Activated CD4-positive, alpha-beta T cell treated with anti-CD3 and anti-CD28 coated beads, Interleukin-2, amount 50 U/mL, for 16 hours (primary cell): ENCODE measurements at places on chromosomes 2 and 18.

DNA sequence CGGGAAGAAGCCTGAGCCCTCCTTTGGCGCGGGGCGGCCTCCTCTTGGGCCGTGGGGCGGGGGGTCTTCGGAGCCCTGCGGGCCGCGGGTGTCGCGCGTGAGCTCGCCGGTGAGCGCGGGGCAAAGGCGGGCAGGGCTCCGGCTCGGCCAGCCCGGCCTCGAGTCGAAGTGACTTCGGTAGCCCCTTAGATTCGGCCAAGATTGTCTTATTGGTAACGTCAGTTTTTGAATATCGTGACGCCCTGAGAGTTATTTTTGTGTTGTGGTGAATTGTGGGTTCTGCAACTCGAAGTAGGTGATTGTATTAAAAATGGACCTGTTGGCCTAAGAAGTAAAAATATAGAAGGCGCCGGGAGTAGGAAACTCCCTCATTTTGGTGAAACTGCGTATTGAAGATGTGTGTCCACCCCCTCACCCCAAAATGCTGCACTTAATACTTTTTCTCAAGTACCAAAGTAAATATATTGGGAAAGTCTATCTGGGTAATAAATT lies 669 bp downstream of the MARCHF7 start:
- DNase-seq: peak; percentile 24

DNA sequence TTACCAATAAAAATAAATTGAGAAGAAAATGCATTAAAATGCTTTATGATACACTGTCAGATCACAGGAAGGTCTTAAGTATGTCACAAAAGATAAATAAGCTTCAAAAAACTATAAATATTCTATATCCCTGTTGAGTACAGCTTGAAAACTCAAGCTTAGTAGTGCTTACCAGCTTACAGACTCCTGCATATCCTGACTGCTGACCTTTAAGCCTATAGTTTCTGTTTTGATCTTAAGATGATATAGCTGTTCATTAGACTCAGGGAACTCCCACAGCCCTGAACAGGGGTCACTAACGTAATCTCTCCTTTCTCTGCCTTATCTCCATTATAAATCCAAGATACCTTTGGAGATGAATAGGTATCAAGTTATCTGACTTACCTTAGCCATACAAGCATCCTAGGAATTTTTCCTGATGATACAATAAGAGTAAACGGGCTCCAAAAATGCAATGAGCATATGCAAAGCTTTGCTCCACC lies 93.7 kb upstream of the RBBP8 start:
- DNase-seq: peak; percentile 6

GRCh38 chr18:29164993-29165599 lies 988.2 kb upstream of the CDH2 start:
- DNase-seq: no peak

- no peak for DNase-seq
These were observed 5.3 kb downstream of the SCRN3 start for GRCh38 chr2:174400853-174401252.

DNA sequence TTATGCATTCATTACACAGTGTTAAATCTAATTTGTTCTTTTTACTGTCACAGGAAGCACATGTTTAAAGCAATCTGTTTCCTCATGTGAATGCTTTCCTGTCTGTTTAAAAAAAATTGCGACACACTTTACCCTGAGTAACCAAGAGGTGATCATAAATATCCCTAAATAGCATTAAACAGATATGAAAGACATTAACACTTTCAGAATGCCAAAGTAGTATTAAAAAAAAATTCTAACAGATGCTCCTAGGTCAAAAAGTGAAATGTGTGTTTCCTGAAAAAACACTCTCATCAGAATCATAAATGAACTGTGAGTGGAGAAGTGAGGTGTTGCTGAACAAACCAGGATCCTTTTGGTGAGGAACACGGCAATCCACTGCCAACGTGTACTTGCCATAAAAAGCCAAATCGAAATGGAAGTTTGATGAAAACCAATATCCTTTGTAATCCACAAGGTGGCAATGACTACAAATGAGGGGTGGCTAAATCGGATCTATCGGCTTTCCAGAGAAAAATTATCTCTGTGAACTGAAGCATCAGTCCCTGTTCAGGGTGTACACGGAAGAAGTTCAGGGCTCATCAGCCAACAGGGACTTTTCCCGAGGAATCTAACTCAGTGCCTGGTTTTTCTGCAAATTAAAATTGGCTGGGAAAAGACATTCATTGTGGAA lies 248.9 kb downstream of the TCF4 start:
- DNase-seq: no peak

GRCh38 chr2:158795195-158795924 lies at the start of gene DAPL1:
Gene DAPL1, plus strand, starts transcription at chr2:158795317. Its CDS starts 56 bp downstream, at chr2:158795373.
- no peak for DNase-seq

DNA sequence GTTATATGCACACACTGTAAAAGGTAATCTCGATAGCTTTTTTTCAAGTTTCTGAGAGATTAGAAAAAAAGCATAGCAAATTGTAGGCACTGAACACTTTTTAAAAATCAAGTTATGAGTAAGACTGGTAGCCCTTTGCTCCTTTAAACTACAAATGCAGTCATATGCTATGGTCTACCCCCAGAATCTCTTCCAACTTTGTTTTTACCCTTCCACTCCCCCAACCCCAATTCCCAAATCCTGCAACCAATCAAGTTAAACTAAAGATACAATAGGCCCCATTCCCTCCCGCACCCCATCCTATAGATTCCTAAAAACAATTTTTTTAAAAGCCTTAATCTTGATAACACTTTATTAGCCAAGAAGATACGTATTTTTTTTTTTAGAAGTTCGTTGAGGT lies 752 bp upstream of the BAZ2B start:
- no peak for DNase-seq

DNA sequence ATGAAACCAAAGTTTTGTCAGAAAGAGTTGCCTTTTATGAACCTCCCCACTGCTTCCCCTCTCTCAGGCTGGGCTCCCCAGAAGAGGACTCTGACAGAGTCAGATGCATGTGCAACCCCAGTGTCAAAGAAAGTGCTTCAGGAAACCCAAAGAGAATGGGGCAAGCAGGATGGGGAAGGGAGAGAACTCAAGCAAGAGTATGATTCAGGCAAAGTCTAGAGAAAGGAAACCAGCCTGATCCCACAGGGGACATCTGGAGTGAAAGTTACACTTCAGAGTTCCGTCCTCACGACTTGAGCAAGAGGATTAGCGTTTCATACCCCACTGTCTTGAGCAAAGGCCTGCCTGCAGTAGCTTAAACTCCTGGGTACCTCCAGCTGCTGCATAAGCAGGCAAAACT lies 51.8 kb upstream of the EPC2 start:
- no peak for DNase-seq

DNA sequence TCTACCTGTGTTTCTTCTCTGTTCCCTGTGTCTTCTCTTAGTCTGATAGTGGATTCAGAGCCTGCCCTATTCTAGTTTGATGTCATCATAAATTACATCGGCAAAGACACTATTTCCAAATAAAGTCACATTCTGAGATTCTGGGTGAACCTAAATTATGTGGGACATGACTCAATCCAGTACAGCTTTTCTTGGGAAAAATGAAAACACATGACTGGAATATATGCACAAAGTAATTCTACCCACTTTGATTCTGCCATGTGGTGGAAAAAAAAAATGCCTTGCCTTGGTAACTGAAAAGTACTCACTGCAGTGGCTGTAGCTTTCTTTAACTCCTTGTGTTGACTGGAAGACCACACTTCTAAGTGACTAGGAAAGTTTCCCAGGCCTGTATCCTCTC lies 73.7 kb downstream of the LRATD1 start:
- DNase-seq: no peak

DNA sequence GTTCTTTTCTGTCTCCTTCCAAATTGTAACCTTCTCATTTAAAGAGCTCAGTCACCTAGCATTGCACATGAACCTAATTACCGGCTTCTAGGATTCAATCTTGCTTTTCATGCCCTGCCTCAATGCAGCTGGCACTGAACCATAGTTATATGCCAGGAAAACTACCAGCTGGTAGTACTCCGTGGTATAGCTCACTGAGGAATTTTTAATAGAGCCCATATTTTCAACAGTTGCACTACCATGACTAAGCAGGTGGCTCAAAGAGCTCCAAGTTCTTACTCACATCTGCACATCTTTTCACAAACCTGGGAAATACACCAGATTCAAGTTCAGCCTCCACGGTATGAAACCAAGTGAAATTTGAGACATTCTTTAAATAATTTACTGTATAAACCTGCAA lies 363.5 kb downstream of the GRB14 start:
- DNase-seq: no peak

DNA sequence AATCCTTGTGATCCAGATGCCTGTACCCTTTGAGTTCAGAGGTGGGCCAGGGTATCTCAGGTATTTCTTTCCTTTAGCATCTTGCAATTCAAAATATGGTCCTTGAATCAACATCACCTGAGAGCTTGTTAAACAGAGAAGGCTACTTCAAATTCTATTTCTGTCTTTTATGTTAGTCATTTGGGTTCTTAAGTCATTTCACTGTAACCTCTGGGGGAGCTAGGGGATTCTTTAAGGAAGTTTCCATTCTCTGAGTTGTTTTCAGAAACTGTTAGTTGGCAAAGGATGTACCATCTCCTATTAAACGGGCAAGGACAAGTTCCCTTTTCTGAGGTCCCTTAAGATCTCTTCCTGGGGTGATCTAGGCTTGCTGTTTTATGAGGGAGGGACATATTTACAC lies 16.6 kb downstream of the CFLAR start:
- peak; percentile 77 for DNase-seq

DNA sequence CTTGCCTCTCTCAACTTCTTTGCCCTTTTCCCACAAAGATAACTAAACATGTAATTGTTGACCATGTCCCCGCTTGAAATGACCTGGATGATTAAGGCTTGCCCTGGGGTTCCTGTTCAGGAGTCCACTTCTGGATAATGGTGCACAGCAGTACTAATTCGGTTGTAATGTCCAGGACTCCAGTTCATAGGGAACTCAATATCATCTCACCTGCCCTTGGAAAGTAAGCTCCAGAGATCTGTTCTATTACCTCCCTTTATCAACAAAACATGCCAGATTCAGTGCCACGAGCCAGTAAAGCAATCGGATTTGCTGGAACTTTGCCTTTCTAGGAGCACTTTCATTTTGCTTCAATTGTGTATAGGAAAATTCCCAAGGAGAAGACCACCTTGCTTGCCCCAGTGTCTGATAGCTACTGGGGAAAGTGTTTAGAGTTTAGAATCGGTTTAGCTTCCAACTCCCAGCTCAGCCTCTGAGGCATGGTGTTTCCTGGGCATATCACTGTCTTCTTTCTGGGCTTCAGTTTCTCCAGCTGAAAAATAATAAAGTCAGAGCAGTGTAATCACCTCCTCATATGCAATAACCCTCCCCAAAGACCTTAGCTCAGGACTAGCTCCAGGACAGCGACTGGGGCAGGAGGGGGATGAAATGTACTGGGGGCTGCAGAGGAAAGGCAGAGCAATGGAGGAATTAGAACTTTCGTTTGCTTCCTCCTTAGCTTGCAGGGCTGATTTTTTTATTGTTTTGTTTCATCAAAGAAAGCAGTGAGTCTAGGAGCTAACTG lies 162.6 kb upstream of the CYRIA start:
- DNase-seq: no peak

- no peak for DNase-seq
These were observed 328.9 kb upstream of the DDX18 start for GRCh38 chr2:117485588-117485987.

GRCh38 chr18:60245096-60245495 lies 127.5 kb downstream of the MC4R start:
- DNase-seq: no peak

GRCh38 chr2:240655931-240656886 lies 26.5 kb downstream of the AQP12B start:
- DNase-seq: peak; percentile 47

GRCh38 chr2:43225788-43226557 lies 433 bp downstream of the ZFP36L2 start:
- DNase-seq: peak; percentile 70

DNA sequence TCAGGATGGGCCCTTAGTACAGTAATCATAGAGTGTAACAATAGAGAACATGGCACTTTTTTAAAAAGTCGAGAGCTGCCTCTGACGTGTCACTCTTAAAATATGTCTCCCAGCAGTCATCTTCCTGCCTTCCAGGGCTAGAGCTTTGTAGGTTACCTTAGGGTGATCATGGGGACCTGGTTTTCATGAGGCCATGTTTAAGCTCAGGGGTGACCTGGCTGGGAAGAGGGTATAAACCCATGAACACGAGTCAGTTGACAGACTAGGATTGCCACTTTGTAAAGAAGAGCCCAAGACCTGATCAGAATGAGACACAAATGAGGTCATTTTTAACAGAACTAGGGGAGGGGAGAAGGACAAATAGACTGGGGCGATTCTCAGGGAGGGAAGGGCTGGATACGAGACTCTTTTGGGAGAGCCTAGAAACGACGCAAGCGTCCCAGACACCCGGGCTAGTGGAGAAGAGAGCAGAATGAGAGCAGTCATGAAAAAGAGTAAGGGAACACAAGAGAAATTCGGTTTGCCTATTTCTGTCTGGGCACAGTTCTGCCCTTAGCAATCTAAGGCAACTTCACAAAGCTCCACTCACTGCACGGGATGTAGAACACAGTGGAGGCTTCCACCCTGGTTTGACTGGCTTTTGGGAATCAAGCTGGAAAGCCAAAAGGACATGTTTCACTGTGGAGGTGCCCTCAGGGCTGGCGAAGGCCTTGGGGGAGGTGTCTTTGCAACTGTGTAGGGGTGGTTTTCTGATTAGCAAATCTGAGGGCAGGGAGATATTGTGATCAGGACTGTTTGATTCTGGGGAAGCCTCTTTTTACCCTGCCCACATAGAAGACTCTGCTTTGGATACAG lies 1.8 kb upstream of the RAB31 start:
- DNase-seq: no peak

GRCh38 chr2:172200495-172201085 lies 97.9 kb upstream of the DLX2 start:
- DNase-seq: peak; percentile 6

DNA sequence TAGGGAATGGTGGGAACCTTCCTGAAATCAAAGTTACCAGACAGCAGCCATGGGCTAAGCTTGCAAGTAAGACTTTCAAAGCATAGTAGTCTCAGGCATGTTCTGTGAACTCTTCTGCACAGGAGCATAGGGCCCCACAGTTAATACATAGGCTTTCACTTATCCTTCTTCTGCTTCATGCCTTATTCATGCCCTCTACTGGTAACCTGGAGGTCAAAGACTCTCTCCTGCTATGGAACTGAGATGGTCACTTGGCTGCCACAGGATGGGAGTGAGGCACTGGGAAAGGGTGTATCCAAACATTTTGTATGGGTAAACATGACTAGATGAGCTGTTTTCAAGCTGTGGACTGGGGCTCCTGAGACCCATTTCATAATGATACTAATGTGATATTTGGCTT lies 49.1 kb upstream of the ZNF638 start:
- no peak for DNase-seq
